ENCODE measurements at places on chromosomes 1 and 21.

- DNase-seq: peak; percentile 33
These were observed 707 bp downstream of the PRCC start for GRCh38 chr1:156767879-156768604.

GRCh38 chr1:216903382-216903740 is 180.1 kb upstream of the ESRRG start:
- no peak for DNase-seq

GRCh38 chr1:29505532-29506220 is 269.4 kb downstream of the PTPRU start:
- no peak for DNase-seq

- no peak for DNase-seq
These were observed 55.8 kb upstream of the MTF2 start for GRCh38 chr1:93023281-93023680.

DNA sequence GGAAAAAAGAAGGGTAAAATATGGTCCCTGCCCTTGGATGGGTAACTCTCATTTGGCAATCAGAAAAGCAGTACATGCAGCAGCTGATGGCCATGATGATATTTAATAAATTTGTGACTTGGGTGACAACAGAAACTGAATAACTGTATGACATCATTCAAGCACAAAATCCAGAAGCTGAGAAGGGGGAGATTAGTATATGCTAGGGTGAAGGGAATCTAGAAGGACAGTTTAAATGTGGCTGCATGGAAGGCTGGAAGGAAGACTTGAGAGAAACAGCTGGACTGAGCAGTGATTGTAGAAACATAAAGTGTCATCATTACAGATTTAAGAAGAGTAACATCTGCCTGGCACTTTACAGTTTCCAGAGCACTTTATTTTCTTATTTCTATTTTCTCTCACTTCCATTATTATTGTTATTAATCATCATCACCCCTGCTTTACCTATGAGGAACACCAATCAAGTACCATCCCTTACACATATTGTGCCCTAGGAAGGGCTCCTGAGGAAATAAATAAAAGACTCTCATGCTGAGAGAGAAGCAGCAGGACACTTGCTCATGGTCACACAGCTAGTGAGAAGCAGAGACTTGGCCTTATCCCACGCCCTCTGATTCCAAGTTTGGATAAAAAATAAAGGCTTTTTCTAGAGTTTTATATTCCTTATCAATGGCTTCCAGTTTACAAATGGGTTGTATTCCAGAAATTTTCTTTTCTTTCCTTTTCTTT is 207.2 kb downstream of the PBX1 start:
- DNase-seq: no peak

GRCh38 chr1:109914587-109915240 is 4.1 kb downstream of the CSF1 start:
- DNase-seq: peak; percentile 65

- no peak for DNase-seq
These were observed at the start of gene HDGF for GRCh38 chr1:156751451-156751756. Gene HDGF (minus strand): TSS chr1:156751675. CDS start chr1:156751429, 246 bp downstream.

DNA sequence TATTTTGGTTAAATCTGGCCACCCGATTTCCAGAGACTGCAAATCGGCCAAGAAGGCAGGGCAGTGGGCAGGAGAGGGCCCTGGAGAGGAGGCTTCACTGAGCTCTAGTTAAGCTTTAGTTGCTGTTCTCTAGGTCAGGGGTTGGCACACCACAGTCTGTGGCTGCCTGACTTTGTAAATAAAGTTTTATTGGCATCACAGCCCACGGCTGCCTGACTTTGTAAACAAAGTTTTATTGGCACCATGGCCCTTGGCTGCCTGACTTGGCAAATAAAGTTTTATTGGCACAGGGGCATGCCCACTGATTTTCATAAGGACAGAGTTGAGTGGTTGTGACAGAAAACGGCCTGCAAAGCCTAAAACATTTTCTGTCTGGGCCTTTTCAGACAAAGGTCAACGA is 19.7 kb downstream of the AJAP1 start:
- no peak for DNase-seq

GRCh38 chr1:208807446-208808127 is 563.4 kb upstream of the PLXNA2 start:
- no peak for DNase-seq

- DNase-seq: no peak
These were observed 32.3 kb downstream of the FMO1 start for GRCh38 chr1:171280599-171280998.

DNA sequence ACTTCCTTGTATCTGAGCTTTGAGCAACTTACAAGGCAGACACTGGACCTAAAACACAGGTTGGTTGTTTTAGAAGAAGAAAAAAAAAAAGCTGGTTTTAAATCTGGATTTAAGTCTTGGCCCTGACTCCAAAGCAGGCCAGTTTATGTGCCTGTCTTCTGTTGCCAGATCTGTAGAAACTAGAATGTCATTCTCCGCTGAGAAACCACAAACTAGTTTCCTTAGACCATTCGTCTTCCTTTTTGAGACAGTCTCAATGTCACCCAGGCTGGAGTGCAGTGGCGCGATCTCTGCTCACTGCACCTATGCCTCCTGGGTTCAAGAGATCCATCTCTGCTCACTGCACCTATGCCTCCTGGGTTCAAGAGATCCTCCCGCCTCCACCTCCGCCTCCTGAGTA is 33.9 kb downstream of the APP start:
- DNase-seq: no peak

All from gastrocnemius medialis (tissue), 4 donors.